NCI-H1694 (cell line): ENCODE measurements at places on chromosomes 3 and 15.

DNA sequence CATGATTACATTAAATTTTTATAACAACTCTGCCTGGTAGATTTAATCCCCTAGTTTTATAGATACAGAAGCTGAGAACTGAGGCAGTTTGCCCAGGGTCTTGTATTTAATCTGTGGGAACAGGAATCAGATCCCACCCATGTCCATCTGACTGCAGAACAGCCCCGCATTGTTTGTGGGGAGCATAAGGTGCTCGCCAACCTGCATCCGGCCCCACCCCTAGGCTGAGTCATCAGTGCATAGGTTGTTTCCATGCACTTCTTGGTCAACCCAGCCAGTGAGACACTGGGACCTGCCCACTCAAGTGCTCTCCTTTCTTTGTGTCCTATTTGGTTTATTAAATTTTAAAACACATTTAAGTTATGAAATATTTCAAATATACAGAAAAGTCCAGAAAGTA is 266.2 kb downstream of the OPA1 start:
- DNase-seq, result no peak

- no peak for DNase-seq
Observed at GRCh38 chr3:195081242-195081963, 189.6 kb downstream of the XXYLT1 start.

DNA sequence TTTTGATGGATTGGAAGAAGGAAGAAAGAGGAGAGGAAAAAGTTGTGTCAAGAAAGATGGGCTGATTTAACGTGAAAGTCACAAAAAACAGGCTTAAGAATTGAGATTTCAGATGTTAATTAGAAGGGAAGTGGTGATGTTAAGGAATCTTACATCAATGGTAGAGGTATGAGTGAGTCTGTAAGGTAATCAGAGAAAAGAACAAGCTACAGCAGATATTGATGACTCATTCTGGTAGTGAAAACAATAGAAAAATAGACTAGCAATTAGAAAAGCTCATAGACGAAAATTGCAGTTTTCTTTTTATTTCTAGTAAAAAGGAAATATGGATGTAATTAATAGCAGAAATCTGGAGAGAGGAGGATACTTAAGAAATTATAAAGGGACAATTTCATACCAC is 559.6 kb downstream of the MCTP2 start:
- no peak for DNase-seq

DNA sequence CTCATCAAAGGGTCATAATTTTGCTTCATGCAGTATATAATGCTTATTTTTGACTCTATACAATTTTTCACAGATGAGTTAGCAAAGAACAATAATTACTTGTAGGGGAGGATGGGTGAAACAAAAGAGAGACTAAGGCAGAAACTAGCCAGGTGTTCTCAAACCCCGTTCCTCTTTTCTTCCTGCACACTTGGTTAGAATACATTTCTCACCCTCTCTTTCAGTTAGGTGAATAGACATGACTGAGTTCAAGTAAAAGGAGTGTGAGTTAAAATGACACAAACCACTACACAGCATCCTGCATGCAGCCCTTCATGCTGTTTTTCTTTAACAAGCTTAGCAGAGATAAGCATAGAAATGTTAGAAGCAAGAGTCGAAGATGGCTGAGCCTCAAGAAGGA is 922.2 kb downstream of the TBL1XR1 start:
- DNase-seq, result no peak

DNA sequence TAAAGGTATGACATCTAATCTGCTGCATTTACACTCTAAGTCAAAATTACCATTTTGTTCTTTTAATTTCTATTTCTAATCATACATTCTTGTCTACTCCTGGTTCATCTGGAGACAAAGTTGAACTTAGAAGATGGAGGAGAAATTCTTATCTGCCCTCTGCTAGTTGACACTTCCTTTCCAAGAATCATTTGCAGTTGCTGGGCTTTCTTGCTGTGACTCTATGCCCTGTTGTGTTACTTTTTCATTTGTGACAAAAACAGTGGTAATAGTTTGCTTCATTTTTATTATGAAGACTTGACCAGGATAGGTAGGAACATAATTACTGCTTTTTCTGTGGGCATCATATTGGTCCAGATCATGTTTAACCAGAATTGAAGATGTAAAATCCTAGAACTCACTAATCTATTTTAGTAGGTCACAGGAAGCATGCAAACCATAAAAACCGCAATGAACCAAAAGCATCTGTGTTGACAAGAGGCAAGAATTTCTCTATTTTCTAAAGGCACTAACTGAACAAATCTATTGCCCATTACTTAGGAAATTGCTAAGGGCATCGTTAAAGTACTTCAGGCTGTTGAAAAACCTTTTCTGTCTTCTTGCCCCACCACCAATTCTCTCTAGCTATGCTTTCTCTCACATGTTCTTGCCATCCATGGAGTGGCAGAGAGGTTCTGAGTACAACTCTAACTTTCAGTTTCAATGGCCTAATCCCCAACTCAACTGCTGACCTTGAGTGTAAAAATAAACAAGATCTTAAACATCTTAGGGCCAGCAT is 4.2 kb upstream of the CCR2 start:
- DNase-seq, result no peak

DNA sequence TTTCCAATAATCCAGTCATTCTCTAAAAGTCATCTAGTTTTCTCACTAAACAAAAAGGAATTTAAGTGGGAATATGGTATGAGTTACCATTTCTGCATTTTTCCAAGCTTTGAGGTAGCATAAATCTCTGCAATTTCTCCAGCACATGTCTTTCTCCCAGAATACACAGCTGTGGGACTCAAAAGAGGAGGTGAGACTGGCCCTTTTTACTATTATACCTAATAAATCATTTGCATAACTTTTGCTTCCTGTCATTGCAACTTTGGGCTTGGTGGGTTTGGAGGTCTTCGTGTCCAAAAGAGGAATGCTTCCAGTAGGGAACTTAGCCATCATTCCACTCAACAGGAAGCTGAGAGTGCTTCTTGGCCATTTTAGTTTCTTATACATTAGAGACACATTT is 94.8 kb downstream of the FMN1 start:
- no peak for DNase-seq

DNA sequence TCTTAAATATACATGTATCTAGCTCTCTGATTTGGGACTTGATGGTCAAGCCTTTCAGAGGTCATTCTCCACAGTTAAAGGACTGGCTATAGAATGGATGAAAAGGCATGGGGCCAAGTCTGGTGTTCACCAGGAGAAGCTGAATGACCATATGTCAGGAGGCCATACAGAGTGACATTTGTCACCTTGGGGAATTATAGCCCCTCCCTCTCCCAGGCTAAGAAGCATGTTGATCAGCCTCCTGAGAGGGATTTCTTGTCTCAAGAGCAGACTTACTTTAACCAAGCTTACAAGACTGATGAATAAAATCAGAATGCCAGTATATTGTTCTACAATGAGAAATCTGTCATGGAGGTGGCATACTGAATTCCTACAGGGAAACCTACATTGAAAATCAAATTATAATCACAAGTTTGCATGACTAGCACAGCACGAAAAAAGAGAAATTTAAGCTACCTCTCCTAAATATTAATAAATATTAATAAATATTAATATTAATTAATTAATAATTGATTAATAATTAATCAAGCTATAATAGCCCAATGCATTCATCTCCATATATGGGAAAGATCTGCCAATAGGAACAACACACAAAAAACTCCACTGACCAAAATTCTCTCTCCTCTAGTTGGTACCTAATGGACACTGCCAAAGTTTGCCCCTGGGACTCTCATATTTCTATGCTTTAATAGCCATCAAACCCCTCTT is 47.3 kb downstream of the ATP8B4 start:
- no peak for DNase-seq

- no peak for DNase-seq
Observed at GRCh38 chr3:66797889-66798560, 200.1 kb upstream of the KBTBD8 start.

DNA sequence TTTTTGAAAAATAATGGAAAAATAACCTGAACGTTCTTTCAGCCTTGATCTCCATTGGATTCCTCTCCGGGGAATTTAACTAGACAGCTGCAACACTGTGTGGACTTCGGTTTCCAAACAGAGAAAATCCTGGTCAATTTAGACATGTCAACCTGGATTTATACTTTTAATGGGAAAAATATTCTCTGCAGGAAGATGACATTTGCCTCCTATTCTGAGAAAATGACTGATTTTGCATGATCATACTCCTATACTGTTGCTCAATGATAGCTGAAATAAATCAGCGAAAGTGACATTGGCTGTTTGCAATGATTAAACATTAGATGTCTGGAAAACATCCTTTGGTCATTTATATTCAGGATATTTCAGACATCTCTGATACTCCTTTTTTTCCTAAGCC is 94.8 kb downstream of the GABRG3 start:
- no peak for DNase-seq

- DNase-seq, result no peak
Observed at GRCh38 chr3:152968388-152969024, 133.6 kb downstream of the P2RY1 start.

DNA sequence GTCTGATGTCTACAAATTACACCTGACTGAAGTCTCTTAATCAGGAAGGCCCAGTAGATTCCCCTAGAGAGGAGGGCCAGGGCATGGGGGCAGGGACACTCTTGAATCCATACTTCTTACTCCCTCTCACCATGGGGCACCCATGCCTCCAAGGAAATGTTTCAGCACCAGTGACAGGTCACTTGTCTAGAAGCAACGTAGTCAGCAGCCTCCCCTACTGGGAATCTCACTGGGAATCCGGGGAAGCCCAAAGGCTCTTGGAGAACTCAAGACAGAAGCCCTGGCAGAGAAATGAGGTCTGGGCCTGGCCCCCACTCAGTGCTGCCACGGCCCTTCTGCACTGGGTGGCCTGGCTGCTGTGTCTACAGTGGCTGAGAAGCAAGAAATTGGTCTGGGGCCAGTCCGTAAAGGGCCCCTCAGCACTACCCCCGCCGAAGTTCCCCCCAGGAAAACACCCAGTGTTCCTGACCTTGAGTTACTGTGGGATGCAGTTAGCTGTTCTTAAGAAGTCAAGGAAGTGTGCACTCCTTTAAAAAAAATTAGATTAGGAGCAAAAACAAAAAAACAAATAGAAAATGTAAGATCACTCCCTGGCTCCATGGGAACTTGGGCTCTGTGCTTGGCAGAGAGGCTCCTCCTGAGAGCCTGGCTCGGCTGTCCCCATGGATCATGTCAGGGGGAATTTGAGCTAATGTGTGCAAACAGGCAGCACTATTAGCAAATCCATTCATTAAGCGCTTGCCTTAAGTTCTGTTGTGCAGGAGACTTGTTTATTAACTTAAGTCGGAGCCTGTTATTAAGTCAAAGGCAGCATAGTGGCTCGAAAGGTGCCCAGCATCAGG is 5.4 kb upstream of the LINGO1 start:
- DNase-seq, result no peak

DNA sequence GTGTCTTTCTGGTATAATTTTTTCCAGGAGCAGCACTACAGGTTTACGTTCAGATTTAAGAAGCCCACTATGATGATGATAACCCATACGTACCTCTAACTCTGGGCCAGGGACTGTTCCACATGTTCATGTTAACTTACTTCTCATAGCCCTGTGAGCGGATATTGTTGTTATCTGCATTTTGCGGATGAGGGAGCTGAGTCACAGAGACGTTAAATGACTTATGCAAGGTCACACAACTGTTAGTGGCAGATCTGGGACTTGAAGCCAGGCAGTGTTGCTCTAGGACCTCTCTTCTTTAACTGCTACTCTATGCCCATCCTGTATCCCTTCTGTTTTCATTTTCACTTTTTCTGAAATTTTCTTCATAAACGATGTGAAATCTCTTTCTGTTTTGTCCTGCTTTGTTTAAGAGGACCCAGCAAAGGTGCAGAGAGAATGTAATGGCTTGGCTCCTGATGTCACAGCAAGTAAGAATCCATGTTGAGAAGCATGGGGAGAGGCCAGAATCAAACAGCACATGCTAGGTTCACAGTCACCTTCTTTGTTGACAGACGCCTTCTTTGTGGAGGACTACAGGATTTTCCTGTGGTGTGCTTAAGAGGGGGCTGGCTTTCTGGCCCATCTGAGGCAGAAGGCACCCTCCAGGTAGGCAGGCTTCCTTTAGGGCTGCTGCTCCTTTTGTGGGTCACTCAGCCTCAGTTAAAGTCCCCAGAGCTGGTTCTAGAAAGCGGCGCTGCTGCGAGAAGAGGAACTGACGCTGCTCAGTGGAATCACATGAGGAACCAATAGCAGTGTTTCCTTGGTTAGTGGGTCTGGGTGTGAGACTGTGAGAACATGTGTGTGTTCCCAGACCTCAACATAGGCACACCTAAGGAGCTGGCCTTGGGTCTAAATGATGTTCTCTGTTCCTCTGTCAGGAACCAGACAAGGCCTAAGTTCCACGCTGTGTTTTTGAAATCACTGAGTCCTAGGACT is 121.6 kb downstream of the TMEM108 start:
- no peak for DNase-seq

DNA sequence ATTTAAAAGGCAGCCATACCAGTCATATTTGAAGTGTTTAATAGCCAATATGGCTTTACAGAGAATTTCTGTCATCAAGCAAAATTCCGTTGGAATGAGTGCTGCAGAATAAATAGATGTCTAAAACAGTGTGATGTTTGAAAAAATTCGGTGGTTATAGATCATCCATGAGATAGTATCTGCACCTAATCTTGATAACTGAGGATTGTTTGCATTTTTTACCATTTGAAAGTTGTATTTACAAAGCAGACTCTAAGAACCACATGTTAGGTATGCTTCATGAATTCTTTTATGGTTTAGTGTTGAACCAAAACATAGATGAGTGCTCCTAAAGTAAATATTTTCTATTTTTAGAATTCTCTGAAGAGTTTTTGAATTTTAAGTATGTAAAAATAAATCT is 476.1 kb downstream of the NAALADL2 start:
- DNase-seq, result no peak

- no peak for DNase-seq
Observed at GRCh38 chr3:53493963-53494791, at the start of gene CACNA1D. Gene CACNA1D, plus strand, starts transcription at chr3:53494611. Its CDS starts 556 bp downstream, at chr3:53495167.

DNA sequence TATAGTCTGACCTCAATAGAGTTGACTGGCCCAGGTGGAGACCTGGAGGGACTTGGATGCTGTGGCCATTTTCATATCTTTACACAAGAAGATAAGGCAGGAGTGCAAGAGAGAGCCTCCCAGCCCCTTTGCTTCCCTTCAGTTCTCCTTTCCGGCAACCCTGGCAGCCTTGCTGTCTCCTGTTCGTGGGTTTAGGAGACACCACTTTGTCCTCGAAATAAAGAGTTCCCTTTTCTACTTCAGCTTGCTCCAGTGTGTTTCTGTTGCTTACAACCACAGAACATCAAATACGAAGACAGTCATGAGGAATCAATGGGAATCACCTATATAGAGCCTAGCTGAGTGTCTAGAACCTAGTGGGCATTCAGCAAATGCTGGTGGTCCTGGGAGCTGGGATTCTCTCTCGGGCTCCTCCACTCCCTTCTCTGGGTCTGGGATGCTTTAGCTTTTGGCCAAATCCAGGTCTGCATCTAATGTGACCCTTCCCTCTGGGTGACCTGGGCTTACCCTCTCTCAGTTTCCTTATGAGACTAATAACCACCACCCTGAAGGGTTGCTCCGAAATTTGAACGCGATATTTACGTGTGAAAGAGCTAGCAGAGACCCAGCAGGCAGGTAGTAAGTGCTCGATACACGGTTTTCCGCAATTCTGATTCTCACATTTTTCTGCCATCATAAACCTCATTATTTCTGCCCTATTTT is 44.5 kb downstream of the PCSK6 start:
- no peak for DNase-seq
